ENCODE measurements at places on chromosomes 6 and 20.

DNA sequence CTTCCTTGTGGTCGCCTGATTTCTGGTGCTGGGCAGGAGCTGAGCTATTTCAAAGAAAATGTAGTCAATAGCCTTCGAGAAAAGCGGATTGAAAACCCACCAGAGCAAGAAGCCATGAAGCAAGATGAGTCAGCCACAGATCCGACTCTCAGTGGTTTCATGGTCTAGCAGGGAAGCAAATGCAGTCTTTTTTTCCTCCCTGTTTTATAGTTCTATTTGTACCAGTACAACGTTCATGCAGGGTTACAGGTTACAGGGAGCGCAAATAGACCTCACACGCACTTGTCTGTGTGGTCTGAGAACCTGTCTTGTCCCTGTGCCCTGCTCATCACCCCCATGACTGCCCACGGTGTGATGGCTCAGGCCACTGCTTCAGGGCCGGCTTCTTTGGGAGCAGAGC is 309.8 kb upstream of the SUPT3H start:
- DNase-seq: no peak

DNA sequence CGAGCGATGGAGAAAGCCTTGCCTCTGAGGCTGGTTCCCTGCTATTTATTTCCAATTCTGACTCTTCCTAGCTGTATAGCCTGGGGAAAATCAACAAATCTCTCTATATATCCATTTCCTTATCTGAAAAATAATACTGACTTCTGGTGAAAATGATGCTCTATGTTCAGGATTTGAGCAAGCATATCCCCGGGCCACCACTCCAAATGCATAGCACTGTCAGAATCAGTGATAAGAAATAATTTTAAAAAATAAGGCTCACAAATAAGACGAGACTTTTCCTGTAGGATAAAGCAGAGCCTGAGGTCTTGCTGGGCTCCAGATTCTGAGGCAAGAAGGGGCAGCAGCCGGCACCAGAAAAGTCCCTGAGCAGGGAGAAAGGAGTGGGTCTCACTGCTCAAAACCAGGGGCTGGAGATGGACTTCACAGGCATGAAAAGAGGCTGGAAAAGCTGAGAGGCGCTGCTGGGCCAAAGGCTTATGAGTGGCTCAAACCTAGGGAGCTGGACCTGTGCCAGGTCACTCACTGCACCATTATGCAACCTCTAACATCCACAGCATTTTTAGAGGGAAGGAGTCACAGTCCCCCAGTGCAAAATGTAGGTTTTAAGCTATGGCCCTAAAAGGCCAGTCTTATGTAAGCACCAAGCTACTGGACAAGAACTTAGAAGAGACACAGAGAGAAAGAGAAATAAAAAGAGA is 48.1 kb upstream of the SLC17A4 start:
- DNase-seq: no peak

- no peak for DNase-seq
These were observed 991.0 kb downstream of the KIF16B start for GRCh38 chr20:15582146-15582760.

- DNase-seq: peak; percentile 41
These were observed 122.9 kb upstream of the MMS22L start for GRCh38 chr6:97405818-97406409.

- DNase-seq: no peak
These were observed 12.5 kb upstream of the POU3F2 start for GRCh38 chr6:98821756-98822405.

DNA sequence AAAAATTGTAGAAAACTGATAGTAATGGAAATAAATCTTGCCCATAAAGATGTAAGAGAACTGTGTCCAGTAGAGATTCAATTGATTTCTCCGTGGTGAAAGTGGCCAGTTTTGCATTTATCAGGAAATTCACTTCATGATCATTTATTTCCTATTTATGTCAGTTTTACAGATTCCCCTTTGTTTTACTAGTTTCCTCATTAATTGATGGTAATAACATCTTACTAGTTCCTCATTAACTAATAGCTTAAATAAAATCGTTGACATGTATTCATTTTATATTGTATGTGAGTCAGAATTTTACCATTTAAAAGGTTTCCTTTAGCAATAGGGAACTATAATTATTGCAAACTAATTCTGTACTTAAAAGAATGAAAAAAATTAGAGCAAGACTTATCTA is 99.8 kb upstream of the ADGRF1 start:
- DNase-seq: no peak

DNA sequence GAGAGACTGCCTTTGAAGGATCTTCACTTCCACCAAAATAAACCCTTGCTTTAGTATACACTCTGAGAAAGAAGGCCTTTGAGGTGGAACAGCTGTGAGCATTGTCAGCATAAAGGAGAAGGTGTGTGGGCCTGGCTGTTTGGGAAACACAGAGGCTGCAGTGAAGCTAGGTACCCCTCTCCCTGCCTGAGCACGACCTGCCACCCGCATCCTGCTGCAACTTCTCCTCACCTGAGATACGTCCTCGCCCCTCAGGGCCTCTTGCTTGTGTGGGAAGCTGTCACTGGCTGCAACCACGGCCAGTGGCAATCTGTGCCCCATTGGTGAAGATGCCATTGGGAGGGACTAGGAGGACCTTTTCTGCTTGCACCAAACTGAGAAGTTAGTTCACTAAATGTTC is 307.9 kb downstream of the KIF16B start:
- no peak for DNase-seq

- DNase-seq: no peak
These were observed 215.8 kb downstream of the PAX1 start for GRCh38 chr20:21921251-21921650.

- no peak for DNase-seq
These were observed 59.2 kb upstream of the EYA2 start for GRCh38 chr20:46835418-46835817.

- no peak for DNase-seq
These were observed 100.4 kb upstream of the MLN start for GRCh38 chr6:33904050-33904746.

- DNase-seq: no peak
These were observed 379.6 kb downstream of the SYNE1 start for GRCh38 chr6:152257581-152257980.

DNA sequence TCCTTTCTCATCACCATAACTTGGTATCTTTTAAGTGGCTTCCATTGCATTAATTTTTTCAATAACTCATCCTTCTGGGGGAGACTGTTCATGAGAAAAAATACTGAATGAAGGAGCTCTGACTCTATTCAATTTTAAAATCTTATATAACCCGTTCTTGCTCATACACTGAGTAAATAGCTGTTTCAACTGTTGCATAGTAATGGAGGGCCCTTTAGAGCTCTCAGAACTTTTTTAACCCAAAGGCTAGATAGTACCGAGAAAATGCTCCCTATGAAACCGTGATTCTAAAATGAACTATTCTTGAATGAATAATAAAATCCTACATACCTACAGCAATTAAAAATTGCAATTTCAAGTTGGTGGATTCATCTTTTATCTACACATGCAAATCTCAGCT is 5.3 kb downstream of the SLC2A12 start:
- no peak for DNase-seq

DNA sequence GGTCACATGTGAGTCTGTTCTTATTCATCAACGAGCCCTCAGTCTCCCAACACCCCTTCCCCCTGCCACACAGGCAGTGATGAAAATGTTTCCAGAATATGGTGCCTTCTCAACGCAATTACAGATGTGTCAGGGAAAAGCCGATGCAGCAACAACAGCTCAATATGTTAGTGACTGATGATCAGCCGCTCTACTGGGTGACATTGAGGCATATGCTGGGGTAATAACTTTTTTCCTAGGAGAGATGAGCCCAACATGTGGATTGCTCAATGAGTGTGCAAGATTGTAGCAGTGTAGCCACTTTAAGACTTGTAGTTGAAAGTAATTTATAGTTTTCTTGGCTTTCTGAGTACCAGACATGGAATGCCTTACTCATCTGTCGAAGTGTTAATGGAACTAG is 49.4 kb downstream of the DTD1 start:
- no peak for DNase-seq

- DNase-seq: no peak
These were observed 49.0 kb downstream of the PPARD start for GRCh38 chr6:35391240-35391968.

- DNase-seq: no peak
These were observed 174.0 kb downstream of the BCKDHB start for GRCh38 chr6:80280262-80281010.

GRCh38 chr6:144897441-144897921 is 612.3 kb downstream of the UTRN start:
- DNase-seq: no peak

GRCh38 chr20:36861875-36862801 is 13.8 kb upstream of the TLDC2 start:
- peak; percentile 99 for DNase-seq

DNA sequence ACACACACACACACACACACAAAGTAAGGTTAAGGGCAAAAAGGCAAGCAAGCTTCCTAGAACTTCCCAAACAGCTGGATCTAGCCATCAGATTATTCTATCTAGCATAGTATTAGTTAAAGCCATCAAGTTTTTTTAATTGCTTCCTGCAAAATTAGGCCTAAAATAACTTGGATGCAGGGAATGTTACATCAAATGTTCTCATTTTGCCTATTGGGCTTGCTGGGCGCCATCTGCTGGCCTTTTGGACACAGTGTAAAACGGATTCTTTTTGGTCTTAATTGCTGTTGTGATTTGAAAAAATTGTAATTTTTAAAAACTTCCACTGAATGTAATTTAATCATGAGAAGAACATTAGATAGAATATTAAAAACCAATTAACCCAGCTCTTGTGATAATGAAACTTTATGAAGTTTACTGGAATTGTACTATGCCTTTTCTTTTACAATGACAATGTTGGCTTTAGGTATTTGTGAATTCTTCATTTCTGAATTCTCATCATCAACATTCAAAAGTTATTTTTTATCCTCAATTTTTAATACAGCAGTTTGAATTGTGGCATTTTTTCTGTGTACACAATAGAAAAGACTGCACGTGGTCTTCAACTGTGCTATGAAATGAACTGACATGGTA is 6.8 kb downstream of the MKKS start:
- DNase-seq: peak; percentile 72

- no peak for DNase-seq
These were observed 111.6 kb downstream of the JPH2 start for GRCh38 chr20:44075191-44075949.

- DNase-seq: no peak
These were observed 247.7 kb upstream of the HSF2 start for GRCh38 chr6:122151763-122152162.

DNA sequence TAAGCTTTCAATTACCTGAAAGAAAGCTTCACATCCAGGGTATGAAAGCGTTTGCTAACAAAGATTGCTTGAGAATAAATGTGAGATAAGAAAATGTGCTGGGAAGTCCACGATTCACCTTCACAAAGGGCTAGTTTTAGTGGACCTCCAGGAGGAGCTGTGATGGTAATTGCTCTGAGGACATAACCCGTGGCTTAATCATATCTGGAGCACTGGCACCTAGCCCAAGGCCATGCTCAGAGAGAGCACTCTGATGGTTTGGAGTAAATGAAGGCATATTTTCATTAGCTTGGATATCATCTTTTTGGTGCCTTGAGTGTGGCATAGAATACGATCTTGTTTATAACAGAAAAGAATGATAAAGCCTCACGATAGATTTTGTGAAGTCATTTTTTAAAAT is 46.9 kb upstream of the BACH2 start:
- DNase-seq: no peak

DNA sequence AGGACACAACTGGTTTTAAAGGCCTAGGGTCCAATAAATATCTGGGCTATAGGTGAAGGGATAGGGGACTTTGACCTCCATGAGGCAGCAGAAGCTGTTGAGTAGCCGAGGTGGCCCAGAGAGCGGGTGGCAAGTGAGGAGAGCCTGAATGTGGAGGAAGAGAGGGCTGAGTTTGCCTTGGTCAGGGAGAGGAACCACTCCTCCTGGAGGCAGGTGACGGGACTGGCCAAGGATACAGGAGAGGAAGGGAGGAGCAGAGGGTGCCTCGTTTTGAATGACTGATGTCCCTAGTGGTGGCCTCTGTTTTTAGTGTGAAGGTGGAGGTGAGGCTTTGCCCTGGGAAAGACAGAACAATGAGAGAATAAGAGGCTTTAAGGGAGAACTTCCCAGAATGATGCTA is 19.1 kb upstream of the AAR2 start:
- peak; percentile 63 for DNase-seq

DNA sequence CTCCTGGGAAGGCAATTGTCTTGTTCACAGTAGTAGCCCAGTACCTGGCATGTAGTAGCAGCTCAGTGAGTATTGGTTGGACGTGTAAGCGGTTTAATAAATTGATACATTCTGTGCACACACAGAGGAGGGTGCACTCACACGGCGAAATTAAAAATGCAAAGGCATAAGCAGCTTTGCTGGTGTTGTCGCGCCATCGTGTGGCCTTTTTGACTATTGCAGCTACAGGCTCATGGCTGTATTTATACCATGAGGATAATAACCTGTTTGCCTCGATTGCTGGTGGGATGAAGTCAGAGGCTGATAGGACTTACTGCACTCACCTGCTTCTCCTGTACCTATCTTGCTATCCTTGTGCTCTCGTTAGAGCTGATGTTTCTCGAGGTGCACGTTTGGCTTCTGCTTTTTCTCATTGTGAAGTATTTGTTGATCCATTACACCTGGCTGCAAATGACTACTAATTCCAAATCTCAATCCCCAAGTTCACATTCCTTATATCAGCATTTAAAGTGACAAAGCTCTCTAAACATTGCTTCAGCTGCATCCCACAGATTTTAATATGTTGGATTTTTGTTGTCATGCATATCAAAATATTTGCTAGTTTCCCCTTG is 61.5 kb downstream of the TBXT start:
- peak; percentile 73 for DNase-seq

- DNase-seq: no peak
These were observed at the start of gene METTL24 for GRCh38 chr6:110357664-110358552. METTL24 (minus strand) TSS chr6:110358349; CDS start chr6:110358272, 77 bp downstream.

DNA sequence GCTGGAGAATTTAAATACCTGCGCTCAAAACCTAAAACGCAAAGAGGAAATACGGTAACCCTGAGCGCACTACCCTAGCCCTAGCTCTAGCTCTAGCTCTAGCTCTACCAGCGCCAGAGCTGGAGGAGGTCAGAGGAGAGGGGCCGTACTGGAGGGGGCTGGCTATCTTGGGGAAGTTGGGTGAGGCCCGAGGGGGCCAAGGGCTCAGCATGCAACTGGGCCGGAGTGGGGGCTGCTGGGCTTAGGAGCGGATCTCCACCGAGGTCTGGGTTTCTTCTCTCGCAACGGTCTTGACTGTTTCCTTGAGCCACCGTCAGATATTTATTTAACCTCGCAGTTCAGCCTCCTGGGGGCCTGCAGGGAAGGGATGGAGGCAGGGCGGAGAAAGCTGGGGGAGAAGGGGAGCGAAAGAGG is 91.0 kb downstream of the NCR2 start:
- DNase-seq: peak; percentile 40

- no peak for DNase-seq
These were observed 588.7 kb downstream of the UTRN start for GRCh38 chr6:144873623-144874378.

- peak; percentile 20 for DNase-seq
These were observed 104.9 kb upstream of the NXT1 start for GRCh38 chr20:23245553-23246181.
